ENCODE measurements at places on chromosomes 3 and 15. TPM values are rescaled to one million over a fixed set of nuclear protein-coding genes. Genes with fewer than 3 reads are reported as not detected.

- no peak for DNase-seq
Observed at GRCh38 chr15:22861161-22861560, 22.7 kb downstream of the NIPA2 start.

Gene GOLGA8G
- not detected for total RNA-seq

DNA sequence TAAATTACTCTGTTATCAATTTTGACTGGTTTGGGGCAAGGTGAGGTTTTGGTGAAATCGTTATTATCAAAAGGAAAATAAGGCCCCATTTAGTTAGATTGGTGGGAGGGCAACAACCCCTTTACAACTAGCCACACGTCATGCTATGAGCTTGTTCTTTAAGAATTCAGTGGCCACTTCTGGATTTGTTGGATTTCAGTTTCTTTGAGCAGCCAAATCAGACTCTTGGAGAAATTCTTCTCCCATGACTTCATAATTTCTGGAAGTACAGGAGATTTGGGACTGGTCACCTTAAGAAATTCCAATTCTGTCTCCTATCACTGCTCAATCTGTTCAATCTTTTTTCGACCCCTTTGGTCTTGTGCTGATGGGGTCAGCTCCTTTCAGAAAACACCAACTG lies 14.8 kb upstream of the WNT5A start:
- no peak for DNase-seq

DNA sequence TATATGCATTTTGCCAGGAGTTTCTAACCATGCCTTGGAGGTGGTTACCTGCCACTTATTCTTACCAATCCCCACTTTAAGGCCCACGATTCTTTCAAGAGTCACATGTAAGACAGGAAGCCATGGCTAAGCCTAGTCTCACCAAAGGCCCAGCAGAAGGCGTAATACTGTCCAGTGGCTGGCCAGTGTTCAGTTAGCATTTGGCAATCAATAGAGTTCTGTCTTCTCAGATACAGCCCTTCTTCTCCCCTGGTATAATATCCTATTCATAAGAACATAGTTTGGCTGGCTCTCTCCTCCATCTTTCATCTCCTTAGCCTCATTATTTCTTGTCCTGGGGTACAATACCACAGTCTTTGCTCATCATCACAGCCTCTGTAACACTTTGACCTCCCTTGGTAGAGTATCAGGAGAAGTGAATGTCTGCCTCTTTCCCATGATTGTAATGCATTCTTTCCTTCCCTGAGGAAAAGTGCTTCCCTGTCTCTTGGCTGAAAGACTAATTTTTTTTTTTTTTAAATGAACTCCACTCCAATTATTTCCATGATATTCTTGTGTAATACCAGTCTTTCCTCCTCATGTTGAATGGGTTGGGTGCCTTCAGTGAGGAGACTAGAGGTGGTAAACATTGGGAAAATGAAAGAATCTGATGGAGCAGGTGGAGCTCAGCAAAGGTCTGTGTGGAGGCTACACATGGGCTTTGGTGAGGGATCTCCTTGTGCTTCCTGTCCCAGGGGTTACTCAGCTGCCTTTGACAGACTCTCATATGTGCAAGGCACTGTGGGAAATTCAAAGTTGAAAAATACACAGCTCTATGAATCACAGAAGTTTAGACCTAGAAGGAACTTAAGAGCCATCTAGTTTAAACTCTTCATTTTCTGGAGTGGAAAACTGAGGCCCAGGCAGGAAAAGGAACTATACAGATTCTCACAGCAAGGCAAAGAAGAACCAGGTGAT lies 218.2 kb downstream of the P3H2 start:
- DNase-seq, result no peak

GRCh38 chr15:29364426-29365078 lies 94.9 kb upstream of the NSMCE3 start:
- no peak for DNase-seq

Gene SCN5A
- total RNA-seq, result 0.34 TPM

DNA sequence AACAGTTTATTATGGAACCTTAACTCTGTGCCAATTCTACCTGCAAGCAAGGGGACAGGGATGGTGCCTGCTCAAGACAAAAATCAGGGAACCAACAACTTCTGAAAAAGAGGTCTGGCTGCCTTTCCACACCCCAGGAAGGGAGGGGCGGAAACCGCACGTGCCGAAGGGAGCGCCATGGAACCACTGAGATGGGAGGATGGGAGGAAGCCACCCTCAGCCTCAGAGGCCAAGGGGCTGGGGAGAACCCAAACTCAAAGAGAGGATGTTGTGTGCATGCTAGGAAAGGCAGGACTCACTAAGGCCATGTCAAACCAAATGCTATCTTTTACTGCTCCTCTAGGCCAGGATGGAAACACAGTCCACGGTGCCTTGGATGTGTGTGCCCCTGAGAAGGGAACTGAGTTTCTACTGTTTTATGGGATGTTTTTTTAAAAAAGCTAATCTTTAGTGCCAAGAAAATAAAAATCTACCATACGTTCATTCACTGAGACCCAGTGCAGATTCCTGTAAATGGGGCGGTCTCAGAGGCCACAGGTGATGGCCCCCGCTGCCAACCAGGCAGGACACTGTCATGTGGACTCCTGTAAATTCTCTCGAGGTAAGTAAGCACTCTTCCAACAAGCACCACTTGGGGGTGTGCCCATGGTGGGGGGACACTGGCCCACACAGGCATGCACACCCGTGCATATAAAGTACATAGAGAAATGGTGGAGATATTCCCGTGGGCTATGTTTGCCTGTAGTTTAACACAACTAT lies 20.5 kb downstream of the SRPRB start:
- DNase-seq, result no peak

Gene DUOX1
- total RNA-seq, result 0.51 TPM

GRCh38 chr3:139577909-139578308 lies 38.4 kb upstream of the RBP1 start:
- no peak for DNase-seq

GRCh38 chr3:170211668-170212067 lies 10.6 kb upstream of the PRKCI start:
- DNase-seq, result no peak

DNA sequence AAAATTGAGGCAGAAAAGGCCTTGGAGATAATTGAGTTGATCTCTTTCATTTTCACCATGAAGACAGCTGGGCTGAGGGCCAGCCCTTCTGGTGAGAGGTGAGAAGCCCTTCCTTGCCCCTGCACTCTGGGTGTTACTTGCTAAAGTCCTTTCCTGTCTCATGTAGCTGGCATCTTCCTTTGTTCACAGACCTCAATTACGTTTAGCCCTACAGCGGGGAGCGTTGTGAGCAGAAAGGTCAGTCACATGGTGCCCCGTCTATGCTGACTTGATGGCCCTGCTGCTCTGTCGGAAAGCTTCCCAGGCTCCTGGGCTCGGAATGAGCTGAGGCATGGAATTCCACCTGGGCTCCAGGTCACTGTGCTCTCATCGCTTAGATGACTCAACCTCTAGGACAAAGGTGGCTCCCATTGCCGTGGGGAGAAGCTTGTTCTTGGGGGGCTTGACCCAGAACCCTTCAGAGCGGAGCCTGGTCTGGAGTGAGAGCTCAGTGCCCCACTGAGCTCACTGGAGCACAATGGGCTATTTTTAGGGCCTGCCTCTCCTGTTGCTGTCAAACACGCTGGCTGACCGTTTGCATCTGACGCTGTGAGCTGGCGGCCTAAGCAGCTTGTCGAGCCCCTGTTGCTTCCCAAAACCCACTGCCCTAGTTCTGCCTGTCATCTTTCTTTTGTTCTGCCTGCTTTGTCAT lies 47.0 kb downstream of the RPLP1 start:
- no peak for DNase-seq

Gene ONECUT1
- total RNA-seq, result not detected

Gene CFAP91
- 0.29 TPM for total RNA-seq

Gene COL6A5
- not detected for total RNA-seq

DNA sequence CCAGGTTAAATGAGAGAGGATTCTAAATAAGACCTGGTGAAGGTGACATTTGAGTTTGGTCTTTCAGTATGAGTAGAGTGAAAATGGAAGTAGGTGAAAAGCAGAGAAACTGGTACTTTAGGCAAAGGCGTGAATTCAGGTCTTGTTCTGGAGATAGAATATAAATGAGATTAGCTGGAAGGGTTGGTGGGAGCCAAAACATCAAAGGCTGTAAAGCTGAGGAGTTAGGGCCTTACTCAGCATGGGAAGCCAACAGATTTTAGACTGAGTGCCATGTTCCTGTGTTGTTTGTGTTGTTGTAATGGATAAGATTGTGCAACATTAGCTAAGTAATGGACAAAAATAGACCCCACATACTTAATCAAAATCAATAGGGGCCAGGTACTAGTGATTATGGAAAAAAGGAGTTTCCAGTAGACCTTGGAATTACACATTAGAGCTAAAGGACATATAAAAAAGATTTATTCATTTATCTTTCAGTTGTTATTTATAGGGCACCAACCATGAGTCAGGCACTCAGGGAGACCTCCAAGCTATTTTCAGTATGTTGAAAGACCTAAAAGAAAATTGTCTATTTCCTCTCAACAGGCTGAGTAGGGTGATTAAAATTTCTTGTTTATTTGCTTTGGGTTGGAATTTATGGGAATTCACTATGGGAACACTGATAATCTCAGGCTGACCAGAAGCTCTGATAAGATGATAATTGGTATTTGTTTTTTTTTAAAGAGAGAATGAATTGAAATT lies 20.8 kb downstream of the ARL14 start:
- DNase-seq, result no peak

DNA sequence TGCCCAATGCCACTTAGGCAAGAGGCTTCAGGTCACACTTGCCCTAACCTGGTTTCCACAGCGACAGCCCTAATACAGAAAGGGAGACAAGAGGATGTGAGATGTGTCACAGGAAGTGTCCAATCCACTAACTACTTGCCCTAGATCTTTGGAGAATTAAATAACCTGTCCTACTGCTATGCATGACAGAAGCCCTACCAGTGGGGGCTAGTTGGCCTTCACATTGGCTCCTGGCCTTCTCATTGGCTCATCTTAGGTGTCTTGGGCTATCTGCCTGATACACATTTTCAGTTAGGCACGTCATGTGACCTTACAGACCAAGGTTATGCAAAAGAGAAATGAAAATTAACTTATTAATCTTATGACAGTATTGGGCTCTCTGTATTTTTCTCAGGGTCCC lies 449.9 kb downstream of the FHIT start:
- DNase-seq, result no peak

DNA sequence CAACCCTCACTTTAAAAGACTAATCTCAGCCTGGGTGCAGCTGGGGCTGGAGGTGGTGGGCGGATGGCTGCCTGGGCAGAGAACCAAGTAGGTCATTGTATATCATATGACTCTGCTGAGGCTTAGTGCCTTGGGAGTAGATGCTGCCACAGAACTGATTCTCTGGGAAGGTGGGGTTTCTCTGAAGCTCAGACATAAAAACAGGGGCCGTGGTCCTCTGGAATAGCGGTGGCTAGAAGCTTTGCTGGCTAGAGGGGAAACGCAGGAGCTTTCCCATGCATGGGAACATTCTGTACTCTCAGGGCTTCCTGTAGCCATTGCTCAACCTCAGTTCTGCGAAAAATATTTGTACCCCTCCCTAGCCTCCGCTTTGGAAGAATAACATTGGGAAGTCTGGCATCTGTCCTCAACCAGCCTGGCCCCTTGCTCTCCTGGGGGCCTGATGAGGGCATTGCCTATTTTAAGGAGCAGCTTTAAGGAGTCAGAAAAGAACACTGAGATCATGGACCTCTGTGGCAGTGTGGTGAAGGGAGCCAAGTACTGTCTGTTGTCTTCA lies 14.7 kb downstream of the TIMP4 start:
- no peak for DNase-seq

DNA sequence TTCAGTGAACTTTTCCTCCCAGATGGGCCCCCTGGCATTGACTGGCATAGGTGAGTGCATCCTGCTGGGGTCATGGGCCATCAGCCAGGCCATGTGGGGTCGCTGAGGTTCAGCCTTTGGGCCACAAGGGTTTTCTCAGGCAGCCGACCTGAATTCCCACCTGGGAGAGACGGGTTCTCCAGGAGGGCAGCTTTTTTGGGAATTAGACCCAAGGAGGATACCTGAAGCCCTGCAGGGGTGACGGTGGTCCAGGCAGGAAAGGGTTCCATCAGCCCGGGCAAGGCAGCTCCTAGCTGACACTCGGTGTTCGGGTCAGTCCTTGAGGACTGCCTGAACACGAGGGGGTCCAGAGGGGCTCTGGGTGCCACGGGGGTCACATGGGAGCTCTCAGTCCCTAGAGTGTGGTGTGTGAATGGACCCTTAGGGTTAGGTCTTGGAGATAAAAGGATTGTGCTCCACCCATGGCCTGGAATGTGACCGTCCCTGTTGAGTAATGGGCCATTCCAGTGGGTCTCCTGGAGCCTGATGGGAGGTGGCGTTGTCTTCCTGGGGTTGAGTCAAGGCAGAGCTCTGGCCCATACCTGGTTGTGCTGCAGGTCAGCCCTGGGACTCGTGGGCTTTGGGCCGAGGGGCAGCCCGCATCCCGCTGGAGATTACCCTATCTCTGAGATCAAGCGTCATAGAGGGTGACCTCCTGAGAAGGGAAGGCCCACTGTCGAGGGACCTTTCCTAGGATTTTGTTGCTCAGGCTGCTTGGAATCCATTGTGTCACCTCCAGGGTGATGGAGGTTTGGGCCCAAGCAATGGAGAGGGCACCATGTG lies 192.8 kb downstream of the UBE3A start:
- peak; percentile 3 for DNase-seq

DNA sequence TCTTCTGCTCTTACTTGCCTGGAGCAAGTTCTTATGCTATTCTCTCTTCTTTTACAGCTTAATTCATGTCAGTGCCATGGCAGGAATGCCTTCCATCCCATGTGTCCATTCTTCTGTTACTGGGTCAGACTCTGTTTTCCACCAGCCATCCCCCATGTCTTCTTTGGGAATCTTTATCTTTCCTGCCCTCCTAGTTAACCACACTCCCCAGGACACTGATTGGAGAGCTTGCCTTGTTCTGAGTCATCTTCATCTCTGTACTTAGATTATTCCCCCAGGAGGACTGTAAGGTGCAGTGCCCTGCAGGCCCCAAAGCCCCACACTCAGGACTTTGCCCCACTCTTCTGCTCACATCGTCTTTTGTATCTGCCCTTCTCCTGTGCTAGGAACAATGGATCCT lies 3.6 kb downstream of the ABHD17C start:
- no peak for DNase-seq

DNA sequence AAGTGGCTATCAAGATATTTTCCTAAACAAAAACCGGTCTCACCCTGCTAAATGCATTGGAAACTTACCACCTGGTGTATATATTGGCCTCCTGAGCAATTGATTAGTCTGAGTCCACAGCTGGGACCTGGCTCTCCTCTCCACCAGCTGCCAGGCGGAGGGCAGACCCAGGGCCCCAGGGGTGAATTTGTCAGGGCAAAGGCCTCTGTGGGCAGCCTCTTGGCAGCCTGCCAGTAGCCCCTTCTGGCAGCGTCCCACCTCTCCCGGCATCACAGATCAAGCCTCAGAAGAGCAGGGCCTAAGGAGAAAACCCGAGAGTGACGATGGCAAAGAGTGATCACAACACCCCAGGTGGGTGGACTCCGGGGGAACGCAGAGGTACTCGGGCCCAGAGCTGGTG lies 43.0 kb upstream of the IDH2 start:
- DNase-seq, result no peak

Gene SPATA12
- not detected for total RNA-seq

Gene PAK6
- 0.73 TPM for total RNA-seq

Gene DOCK3
- total RNA-seq, result 2.7 TPM

Gene DCLK3
- total RNA-seq, result not detected

GRCh38 chr3:23950293-23950692 lies 5.2 kb downstream of the NR1D2 start:
- DNase-seq, result no peak

Gene AADACL2
- not detected for total RNA-seq

All from activated CD4-positive, alpha-beta memory T cell treated with anti-CD3 and anti-CD28 coated beads for 36 hours (primary cell).